ENCODE measurements at places on chromosomes 16 and 17.

DNA sequence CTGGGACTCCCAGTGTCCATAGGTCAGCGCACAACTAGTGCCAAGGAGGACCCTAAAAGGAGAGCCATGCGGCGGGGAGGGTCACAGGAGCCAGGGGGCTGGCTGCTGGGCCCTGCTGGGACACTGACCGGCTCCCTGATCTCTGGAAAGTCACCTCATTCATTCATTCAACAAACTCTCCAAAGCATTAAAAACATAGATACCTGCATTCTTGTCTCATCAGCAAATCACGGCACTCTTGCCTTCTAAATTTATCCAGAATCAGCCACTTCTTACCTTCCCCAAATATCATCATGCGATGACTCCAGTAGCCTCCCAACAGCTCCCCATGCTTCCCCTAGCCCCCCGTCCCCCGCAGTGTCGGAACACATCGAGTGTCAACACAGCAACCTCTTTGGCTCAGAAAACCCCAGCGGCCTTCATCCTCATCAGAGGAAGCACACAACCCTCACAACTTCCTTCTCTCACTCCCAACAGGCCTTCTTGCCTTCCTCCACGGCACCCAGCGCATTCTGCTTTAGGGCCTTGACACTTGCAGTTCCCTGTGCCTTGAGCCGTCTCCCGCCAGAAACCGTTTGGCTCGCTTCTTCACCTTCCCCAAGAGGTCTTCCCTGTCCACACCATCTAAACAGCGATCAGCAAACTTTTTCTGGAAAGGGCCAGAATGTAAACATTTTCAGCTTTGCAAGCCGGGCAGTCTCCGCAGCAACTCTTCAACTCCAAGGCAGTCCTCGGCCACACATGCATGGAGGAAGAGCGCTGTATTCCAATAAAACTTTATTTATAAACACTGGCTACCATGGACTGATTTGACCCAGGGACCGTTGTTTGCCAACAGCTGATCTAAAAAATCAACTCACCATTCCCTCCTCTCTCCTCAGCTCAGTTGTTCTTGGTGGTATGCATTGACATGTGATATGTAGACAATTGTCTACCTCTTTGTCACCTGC lies 119.5 kb upstream of the TNRC6C start:
- DNase-seq, result no peak

- no peak for DNase-seq
Measured at GRCh38 chr16:9072806-9073341, 18.6 kb upstream of the HAPSTR1 start.

- DNase-seq, result no peak
Measured at GRCh38 chr17:19833914-19834313, 33.8 kb downstream of the ULK2 start.

DNA sequence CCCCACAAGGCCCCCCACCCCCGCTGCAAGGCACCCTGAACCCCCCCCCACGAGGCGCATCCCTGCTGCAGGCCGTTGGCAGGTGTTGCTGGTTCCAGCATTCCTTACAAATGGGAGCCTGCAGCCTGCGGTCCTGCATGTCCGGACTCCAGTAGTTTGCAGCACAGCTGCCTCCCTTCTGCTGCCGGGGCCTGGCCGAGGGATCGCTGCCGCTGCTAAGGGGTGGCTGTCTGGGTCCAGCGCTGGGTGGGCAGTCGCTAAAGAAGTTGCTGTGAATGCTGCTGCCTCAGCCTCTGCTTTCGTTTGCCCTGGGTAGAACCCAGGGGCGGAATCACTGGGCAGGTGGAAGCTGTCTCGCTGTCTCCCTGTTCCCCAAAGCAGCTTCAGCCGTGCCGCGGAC lies 11.8 kb downstream of the UTS2R start:
- no peak for DNase-seq

DNA sequence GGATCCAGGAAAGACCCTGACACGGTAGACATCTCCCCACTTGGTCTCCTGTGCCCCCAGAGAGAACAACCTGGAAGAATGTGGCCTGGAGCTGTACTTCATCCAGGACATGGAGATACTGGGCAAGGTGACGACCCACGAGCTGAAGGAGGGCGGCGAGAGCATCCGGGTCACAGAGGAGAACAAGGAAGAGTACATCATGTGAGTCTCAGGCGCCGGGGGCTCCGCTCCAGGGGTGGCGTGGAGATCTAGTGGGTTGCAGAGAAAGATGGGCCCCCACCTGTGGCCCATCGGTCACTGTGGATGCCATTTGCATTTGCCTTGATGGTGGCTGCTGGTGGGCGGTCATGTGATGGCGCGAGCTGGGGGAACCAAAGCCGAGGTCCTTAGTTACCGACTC lies 14.9 kb upstream of the CLEC18A start:
- no peak for DNase-seq

DNA sequence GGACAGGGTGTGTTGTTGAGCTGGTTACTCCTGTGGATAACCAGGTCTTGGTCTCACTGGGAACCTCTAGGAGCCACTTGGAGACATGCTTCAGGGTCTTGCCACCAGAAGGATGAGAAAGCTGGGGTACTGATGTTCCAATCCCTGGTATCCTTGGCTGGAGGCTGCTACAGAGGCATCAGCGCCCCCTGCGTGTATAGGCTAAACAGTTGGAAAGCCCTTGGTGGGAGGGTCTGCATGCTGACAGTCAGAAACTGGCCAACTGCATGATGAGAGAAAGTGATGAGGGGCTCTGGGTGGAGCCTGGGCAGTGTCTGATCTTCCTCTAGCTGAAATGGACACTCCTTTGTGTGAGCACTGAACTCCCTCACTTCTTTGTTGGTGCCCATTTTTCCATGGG lies 536.9 kb downstream of the XYLT1 start:
- DNase-seq, result no peak

- no peak for DNase-seq
Measured at GRCh38 chr16:67101311-67102082, 8.2 kb upstream of the PHAF1 start.

- DNase-seq, result no peak
Measured at GRCh38 chr17:80364091-80364691, 50.8 kb upstream of the ENDOV start.

DNA sequence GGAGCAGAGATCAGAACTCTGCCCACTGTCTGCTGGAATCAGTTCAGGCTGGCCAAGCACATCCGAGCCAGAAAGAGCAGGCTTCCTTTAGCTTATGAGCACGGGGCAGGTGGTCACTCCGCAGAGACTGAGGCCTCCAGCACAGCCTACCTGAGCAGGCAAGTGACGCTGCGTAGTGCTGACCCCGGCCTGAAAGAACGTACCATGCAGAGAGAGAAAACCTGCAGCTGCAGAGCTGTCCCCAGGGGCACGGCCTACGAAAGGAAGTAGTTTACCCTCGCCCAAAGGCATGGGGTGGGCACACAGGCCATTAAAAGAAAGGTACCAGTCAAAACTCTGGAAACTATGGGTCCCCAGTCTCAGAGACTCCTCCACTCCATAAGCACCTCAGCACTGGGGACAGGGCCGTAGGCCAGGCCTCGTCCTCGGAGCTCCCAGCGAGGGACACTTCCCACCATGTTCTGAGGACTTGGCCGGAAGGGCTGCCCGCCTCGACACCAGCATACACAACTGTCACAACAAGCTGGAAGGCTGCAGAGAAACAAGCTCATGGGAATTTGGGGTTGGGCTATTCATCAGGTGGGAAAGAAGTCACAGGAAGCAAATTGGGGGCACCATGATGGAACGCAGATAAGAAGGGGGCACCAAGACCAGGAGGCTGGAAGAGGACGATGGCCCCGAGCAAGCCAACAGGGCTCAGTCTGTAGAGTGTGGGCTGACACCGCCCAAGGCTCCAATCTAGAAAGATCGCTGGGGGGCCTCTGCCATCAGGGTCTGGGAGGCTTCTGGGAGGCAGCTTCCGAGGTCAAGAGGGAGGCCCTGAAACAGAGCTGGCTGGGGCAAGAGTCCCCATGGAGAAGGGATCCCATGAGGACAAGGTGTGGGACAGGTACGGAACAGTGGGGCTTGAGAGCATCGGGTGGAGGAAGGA lies 21.2 kb downstream of the MEAK7 start:
- no peak for DNase-seq

- DNase-seq, result no peak
Measured at GRCh38 chr17:3835410-3836229, 10.4 kb downstream of the NCBP3 start.

GRCh38 chr16:75108792-75109731 lies 7.5 kb downstream of the LDHD start:
- peak; percentile 93 for DNase-seq

GRCh38 chr16:89064606-89065457 lies 28.8 kb upstream of the ACSF3 start:
- DNase-seq, result no peak

GRCh38 chr16:85457366-85457765 lies 155.8 kb upstream of the GSE1 start:
- no peak for DNase-seq

DNA sequence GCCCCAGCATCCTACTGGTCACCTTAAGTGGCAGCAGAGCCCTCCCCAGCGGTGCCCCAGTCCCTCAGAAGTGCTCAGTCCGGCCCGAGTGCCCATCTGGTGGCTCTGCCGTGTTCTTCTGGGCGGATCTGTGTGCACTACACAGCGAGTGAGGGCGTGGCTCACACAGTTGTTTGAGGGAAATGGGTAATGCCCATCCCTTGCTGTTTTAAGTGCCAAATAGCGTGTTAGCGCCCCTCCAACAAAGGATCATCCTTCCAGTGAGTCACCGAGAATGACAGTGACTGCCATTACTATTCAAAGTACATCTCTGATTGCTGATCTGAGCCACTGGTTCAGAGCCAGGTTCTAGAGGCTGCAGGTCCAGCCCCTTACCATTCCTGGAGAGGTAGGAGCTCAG lies 152.0 kb downstream of the LGALS9B start:
- no peak for DNase-seq

DNA sequence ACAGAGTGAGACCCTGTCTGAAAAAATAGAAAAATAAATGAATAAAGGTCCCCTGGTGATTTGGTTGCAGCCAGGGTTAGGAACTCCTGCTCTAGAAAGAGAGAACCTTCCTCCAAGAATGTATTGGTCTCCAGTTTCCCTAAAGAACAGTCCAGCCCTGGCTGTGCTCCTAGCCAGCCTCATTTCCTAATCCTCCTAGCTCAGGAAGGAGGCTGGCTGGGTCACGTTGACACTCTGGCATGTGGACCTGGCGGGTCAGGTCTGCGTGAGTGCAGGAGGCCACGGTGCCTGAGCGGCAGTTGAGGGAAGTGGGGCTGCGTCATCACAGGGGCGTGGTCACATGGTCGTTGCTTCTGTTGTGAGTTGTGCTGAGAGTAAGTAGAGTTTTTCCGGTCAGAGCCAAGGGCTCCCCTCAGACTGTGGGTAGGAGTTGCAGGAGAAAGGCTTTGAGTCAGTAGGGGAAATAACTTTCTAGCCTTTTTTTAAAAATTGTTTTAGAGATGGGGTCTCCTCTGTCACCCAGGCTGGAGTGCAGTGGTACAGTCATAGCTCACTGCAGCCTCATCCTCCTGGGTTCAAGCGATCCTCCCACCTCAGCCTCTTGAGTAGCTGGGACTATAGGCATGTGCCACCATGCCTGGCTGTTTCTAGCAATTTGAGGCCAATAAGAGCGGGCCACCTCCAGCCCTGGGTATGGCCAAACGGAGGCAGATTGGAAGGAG lies 194.0 kb upstream of the CIBAR2 start:
- DNase-seq, result peak; percentile 91

DNA sequence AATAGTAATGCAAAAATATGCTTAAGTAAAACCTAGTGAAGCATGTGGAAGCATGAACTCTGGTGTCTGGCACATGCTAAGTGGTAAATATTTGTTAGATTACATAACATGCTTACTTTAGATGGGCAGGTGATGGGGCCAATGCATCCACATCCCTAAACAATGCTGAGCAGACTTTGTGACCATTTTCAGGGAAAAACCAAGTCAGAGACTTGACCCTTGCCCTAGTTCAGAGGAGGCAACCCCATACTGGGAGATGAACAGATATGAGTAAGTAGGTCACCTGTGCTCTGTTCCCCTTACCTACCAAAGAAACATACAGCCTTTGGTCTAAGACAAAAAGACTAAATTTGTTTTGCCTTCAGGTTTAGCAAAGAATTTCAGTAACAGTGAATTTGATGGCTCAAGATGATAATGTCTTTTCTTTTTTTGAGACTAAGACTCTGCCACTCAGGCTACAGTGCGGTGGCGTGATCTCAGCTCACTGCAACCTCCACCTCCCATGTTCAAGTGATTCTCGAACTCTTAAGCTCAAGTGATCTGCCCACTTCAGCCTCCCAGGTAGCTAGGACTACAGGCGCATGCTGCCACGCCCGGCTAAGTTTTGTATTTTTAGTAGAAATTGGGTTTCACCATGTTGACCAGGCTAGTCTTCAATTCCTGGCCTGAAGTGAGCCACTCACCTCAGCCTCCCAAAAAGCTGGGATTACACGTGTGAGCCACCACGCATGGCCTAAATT lies 91.4 kb downstream of the HIC1 start:
- DNase-seq, result no peak

DNA sequence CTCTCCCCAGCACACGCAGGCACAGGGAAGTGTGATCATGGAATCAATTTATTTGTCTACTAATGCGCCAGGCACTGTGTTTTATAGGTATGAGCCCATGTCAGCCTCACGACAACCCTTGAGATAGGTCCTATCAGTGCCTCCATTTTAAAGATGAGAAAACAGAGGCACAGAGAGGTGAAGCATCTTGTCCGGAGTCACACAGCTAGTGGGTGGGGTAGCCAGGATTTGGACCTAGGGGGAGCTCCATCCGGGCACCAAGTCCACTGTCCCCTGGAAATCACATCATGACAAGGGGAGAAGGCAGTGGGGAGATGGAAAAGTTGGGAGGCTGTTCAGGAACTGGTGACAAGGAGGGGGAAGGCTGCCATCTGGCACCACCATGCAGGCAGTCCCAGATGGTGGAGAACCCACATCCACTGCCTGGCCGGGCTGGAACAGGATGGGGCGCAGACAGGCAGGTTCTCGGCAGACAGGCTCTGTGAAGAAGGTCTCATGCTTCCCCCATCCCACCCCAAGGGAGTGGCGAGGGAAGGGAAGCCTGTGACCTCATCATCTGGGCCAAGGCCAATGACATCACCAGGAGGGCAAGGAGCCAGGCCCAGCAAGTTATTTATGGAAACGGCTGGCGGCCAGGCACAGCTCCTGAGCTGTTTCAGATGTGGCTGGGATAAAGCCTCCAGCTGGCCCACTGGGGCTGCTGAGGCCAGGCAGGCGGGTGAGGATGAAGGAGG lies 126.0 kb upstream of the SDK2 start:
- no peak for DNase-seq

DNA sequence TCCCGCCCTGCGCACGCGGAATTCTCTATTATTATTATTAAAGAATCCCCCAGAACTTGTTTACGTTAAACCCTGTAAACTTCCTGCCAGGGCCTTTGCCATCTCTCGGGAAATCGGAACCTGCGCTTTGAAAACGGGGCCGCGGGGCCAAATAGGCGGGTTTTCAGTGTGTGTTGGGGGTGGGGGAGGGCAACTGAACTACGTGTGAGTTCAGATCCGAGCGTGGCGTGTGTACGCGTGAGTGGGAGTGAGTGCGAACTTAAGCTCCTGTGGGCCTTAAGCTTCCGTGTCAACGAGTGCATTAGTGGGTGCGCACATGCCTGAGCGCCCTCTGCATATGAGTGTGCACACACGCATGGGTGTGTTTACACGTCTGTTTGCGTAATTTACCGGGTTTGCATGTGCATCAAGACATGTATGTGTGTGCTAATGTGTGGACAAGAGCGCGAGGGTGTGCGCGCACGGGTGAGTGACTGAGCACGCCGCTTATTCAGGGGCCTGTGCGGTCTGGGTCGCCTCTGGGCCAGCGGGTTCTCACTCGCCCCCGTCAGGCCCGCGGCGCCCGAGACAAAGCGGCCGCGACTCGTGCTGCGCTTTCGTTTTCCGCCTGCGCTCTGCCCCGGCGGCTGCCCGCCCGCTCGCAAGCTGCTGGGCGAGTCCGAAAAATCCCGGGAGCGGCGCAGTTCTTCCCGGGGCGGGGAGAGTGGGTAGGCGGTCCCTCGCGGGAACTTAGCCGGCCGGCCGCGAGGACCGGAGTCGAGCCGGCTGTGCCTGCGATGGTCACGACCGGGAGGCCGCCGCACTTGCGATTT lies 1.2 kb upstream of the FOXF1 start:
- DNase-seq, result no peak
